Fibroblast of skin of left quadriceps (primary cell): ENCODE measurements at places on chromosomes 13 and 19.

DNA sequence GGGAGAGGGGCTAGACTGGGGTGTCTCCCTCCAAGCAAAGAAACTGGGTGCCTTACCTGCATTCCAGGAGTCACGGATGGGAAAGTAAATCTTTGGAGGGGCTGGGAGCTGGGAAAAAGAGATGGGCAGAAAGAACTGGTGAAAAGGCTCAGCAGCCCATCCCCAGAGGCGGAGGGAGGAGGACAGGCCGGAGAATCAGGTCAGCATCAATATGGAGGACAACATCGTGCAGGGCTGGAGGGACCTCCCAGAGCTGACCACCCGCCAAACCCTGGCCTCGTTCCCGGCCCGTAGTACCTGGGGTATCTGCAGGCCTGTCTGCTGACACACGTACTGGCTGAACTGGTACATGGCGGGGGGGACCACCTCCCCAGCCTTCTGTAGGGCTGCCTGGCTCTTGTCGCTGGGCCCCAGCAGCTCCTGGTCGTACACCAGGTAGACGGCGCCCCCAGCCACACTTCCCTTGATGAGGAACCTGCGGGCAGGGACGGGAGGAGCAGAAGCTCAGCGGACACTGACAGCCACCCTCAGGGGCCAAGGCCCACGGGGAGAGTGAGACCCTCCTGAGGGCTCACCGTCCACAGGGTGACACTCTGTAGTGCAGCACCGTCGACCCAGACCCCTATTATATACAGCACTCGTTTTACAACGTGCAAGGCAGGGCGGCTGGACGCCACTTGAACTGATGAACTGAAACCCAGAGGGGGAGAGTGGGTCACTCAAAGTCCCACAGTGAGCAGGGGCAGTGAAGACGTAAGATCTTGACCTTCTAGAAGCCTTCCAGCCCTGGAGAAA, 830 bp downstream of the MICOS13 start:
- no peak for DNase-seq

DNA sequence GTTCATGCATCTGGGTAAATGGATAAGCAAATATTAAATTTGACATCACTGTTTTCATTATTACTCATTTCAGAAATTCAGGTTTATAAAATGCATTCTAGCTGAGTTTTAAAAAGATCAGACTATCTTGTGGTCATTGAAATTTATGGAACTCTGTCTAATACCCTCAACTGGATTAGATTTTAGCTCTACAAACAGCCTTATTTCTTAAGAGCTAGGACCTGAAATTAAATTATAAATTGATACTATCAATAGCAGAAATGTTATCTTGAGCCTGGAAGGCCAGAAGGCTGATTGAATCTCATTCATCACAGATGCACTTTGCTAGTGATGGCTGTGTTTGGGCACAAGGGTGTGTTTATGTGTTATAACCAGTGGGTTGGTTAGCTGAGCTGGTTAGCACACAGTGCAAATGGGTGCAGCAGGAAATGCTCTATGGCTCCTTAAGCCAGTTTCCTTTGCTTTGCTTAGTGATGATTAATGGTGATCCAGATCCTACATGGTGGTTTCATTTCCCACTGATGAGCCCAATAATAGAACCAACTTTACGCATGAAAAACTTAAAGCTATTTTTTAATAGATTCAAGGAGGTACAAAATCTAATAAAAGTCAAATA, 310.8 kb upstream of the KLF12 start:
- DNase-seq, result no peak

GRCh38 chr13:100128373-100128772, 39.5 kb downstream of the PCCA start:
- peak; percentile 10 for DNase-seq

DNA sequence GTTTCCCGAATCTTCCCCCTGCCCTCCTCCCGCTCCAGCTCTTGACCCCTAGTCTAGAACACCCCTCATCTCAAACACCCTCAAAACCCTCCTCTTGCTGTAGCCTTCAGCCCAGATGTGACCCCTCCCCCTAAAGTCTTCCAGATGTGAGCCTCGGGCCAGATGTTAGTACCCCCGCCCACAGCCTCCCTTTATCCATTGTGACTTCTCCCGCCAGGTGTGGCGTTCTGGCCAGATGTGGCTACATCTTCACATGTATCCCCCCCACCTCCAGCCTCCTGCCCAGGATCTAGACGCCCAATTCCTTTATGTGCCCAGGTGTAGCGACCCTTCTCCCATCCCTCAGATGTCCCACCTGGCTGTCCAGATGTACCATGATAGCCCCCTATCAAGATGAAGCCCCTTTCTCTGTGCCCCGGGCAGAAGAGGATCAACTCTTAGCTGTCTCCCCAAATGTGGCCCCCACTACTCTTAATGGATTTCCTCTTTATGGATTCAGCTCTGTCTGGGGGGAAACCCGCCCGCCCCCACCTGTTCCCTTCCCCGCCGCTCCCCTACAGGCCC, 517 bp upstream of the LTBP4 start:
- no peak for DNase-seq

- peak; percentile 76 for DNase-seq
These were observed 8.6 kb downstream of the KDM4B start for GRCh38 chr19:4977299-4978174.

- DNase-seq, result no peak
These were observed 30.1 kb downstream of the WDFY2 start for GRCh38 chr13:51614350-51614786.

- no peak for DNase-seq
These were observed 12.9 kb downstream of the ELAVL1 start for GRCh38 chr19:7992575-7992974.

DNA sequence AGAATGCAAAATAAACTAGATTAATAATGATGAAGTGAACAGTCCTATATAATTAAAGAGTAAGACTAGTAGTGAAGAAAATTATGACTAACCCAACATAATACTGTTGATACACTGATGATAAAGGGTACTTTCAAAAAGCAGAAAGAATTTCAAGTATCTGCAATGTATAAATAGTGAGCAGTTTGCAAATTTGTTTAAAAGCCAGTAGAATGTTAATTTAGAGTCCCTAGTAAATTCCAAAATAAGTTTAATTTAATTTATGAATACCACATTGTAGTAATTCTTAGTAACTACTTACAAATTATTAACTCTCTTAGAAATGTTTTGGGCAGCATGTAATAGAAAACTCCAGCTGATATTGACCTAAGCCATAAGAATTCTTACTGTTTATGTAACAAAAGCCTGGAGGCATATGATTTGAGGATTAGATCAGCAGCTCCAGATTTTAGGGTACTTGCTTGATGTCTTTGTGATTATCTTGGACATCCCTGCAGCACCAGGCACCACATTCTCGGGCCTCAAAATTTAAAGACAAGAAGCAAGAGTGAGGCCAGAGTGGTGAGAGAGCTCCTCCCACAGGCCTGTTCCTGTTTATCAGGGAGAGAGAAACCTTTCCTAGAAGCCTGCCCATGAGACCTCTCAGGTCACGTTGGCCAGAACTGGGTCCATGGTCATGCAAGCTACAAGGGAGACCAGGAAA, 67.6 kb upstream of the TDRD3 start:
- DNase-seq, result no peak

- DNase-seq, result no peak
These were observed 7.3 kb upstream of the C13orf46 start for GRCh38 chr13:113981194-113981605.

DNA sequence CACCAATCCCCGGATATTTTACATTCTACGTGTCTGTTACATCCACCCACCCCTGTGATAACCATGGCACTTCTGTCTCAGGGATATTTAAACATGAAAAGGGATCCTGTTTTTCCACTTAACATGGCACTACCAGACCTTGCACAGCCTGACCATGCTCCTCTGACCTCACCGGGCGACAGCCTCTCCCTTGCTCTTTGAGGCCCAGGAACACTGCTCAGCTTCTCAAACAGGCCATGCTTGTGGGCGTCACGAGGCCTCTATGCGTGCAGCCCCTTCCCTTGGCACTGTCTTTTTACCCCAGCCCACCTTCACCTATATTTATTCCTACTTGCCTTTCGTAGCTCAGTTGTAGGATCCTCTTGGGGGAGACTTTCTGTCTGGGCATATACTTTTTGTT, 385.6 kb downstream of the UQCRFS1 start:
- DNase-seq, result no peak

DNA sequence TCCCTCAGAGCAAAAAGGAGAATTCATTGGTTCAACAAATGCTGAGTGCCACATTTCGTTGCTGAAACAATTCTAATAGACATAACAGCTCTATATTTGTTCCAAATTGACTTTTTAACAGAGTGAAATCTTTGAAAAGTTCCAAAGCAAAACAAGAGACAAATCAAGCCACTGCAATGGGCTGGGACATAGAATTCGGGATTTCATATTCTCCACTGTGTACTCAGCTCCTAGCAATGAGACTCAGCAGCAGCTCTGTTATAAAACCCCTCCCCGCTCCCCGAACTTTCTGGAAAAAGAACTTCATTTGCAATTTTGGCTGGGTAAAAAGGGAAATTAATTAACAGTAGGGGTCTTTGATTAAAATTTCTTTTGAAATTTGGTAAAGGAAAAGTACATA, 11.3 kb downstream of the RFX2 start:
- DNase-seq, result no peak

- DNase-seq, result no peak
These were observed 14.2 kb downstream of the NDUFA11 start for GRCh38 chr19:5889288-5889971.

- peak; percentile 77 for DNase-seq
These were observed 144.3 kb downstream of the ZNF536 start for GRCh38 chr19:30516531-30516930.

DNA sequence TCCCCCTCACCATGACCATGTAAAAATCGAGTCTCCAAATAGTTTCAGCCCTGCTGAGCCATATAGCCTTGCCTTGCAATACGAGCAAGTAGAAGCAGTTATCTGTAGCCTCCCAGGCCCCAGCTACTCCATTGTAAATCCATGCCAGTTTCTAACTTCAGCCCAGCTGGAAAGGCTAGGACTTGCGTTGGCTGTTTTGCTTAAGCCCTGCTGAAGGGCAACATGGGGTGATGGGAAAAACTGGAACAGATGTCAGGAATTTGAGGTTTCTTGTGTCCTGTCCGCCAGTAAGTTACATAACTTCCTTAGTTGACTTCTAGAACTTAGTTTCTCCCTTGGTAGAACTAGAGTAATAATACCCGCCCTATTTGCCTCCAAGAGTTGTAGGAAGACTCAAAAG, 216.0 kb upstream of the SERP2 start:
- no peak for DNase-seq

- peak; percentile 89 for DNase-seq
These were observed at the start of gene ZSCAN5A for GRCh38 chr19:56314381-56315076. TSS of gene ZSCAN5A (minus strand) at chr19:56314839. CDS start at chr19:56225046, 89,793 bp downstream.

- DNase-seq, result no peak
These were observed 1.1 kb downstream of the CDKN2D start for GRCh38 chr19:10567656-10568055.

DNA sequence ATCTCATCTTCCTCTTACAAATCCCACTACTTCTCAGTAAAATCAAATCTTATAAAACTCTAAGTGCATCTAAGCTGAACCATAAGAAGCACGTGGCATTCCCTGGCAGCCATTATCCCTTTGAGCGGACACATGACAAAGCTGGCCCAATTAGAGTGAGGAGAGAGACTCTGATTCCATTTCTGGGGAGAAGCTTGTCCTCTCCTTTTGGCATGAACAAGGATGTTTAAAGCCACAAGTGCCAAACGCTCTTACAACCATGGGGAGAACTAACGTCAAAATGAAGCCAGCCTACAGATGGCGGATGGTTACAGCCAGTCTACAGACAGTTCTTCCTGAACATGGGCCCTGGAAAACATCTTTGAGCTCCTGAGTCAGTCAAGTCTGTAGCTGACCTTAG, 231.3 kb downstream of the LHFPL6 start:
- no peak for DNase-seq

DNA sequence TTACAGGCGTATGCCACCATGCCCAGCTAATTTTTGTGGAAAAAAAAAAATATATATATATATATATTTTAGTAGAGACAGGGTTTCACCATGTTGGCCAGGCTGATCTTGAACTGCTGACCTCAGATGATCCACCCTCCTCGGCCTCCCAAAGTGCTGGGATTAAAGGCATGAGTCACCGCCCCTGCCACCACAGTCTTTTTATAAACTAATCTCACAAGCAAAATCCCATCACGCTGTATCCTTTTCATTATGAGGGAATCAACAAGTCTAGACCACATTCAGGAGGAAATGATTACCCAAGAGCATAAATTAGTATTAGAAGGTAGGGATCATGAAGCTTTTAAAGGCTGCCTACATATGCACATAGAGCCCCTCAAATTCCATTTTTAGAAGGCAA, 210.6 kb upstream of the NBEA start:
- peak; percentile 2 for DNase-seq

DNA sequence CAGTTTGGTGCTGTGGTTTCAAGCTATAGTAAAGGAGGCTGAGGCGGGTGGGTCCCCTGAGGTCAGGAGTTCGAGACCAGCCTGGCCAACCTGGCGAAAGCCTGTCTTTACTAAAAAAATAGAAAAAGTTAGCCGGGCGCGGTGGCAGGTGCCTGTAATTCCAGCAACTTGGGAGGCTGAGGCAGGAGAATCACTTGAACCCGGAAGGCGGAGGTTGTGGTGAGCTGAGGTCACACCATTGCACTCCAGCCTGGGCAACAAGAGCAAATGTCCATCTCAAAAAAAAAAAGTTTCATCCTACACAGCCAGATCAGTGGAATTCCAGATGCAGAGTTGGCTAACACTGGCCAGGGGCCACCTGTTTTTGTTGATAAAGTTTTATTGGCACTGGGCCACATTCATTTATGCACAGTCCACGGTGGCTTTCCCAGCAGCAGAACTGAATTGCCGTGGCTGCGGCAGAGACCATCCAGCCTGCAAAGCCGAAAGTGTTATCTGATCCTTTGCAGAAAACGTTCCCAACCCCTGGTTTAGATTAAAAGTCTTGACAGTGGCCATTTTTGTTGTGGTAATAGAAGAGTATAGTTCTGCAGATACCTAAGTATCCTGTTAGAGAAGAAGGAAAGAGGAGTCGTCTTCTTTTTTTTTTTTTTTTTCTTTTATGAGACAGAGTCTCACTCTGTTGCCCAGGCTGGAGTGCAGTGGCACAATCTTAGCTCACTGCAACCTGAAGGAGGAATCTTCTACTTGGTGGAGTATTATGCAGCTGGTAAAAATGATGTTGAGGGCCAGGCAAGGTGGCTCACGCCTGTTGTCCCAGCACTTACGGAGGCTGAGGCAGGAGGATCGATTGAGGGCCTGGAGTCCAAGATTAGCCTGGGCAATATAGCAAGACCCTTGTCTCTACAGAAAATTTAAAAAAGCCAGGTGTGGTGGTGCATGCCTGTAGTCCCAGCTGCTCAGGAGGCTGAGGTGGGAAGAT, 8.7 kb downstream of the NCLN start:
- DNase-seq, result no peak

DNA sequence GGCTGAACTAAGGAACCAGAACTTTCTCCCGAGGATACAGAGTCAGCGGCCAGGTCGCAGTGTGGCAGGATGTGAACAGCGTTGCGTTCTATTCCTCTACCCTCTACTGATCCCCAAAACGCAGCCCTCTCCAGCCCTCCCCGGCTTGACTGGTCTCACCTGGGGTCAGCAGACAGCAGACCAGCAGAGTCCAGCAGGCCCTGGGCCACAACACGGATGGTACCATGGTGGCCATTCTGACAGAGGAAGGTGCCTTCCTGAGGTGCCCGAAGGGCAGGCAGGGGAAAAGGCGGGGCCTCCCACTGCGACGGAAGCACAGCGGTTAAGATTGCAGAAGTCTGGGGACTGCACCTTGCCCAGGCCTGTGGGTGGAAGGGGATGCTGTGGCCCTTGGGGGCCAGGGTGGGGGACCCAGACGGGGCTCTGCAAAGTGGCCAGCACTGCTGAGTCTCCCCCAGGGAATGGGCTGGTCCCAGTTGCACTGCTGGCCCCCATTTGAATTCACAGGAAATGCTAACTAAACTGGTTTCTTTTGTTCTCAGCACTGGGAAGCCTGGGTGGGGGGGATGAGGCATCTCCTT, at the start of gene ICAM3:
Gene ICAM3, minus strand, starts transcription at position 245 of the 581 bp plus-strand sequence. Its CDS starts 10 bp downstream, at position 235.
- DNase-seq, result no peak
